ENCODE measurements at places on chromosomes 5 and 9.

GRCh38 chr9:37061768-37062167, 27.7 kb upstream of the PAX5 start:
- no peak for DNase-seq

- DNase-seq: no peak
These were observed 188.6 kb upstream of the ISL1 start for GRCh38 chr5:51194671-51195070.

GRCh38 chr5:53048248-53048647, 59.1 kb downstream of the ITGA2 start:
- no peak for DNase-seq

- DNase-seq: no peak
These were observed 73.7 kb downstream of the SHB start for GRCh38 chr9:37995348-37995737.

DNA sequence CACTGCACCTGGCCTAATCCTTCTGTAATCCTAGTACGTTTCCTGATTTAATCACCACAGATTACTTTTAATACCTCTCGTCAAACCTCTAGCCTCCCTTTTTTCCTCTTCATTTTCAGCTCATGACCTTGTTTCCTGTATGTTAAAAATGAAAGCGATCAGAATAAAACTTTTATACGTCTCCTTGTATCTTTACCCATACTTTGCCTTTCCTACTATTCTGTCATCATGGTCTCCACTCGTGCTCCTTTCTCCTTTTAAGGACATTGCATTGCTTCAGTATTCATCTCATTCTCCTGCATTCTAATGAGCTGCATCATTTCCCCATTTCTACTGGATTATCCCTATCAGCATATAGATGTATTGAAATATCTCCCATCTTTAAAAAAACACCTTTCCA, 8.5 kb downstream of the CDC42SE2 start:
- no peak for DNase-seq

DNA sequence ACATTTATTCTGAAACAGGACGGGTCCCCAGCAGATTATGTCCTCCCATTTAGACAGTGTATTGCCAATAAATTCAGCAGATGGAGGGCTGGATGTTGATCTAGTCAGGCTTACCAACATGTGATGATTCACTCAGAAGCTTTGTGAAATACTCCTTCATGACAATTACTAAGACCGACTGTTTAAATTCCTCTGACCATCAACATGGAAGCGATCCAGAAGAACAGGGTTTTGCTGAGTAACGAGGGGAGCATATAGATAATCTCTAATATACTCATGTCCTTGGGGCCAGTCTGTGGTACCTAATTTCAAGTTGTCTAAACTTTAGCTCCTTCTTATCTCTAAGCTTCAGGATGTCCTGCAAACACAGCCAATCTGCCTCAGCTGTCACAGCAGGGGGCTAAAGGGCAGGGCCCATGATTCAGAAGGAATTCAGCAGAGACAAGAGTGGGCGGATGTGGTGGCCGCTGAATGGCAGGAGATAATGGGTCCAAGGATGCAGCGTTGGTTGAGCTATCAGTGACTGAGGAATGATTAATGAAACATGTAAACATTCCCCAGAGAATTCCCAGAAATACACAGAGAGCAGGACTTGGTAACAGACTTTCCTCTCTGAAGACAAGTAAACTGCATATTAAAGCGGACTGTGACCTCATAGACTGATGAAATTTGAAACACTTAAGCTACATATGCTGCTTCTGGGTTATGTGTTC, 109.4 kb downstream of the ANKRD55 start:
- no peak for DNase-seq

DNA sequence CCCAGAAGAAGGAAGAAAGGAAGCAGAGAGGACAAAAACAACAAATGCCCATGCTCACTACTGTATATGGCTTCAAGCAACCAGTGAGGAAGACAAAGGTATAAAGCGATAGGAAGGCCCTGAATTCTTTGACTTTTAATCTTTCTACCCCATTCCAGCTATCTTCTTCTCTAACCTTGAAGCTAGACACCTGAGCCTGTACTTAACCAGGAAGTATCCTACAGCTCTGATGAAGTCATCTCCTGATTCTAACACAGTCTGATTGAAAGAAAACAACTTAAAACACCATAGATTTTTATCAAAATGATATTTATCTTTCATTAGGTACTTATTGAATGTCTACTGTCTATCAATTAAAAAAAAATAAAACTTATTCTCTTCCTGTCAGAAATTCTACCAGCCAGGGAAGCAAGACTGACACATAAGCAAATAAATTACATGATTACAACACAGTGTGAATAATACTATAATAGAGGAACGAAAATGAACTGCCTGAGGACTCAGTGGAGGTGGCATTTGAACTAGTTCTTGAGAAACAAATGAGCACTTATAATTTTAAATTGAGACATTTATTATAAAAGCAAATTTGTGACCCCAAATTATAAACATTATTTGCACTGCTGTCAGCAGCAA, 123.3 kb upstream of the ELL2 start:
- no peak for DNase-seq

GRCh38 chr5:78912811-78913210, 72.3 kb downstream of the ARSB start:
- no peak for DNase-seq

DNA sequence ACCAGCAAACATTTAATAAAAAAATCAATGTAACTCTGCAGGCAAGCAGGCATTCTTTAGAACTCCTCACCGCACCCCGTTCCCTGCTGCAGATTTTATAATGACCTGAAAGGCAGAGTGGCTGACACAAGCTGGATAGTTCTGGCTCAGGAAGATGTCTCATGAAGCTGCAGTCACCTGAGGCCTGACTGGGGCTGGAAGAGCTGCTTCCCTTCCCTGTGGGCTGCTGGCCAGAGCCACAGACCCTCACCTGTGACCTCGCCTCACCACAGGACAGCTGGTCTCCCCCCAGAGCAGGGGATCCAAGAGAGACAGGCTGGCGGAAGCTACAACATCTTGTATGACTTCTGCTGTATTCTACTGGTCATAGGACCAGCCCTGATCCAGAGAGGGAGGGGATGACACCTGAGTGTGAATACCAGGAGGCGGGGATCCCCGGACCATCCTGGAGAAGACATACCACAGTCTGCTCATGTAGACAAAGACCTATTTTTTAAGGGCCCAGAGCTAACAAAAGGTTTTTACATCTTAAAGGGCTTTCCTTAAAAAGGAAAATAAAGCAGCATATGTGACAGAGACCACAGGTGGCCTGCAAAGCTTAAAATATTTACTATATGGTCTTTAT, 43.9 kb downstream of the RAPGEF1 start:
- no peak for DNase-seq

Measured in Right ventricle myocardium inferior (tissue), 1 donor.